Prostate gland (tissue), 2 donors: ENCODE measurements at places on chromosomes 7 and 10. TPM values are rescaled to one million over a fixed set of nuclear protein-coding genes. Genes with fewer than 3 reads are reported as not detected.

Gene KCND2
- total RNA-seq = 3.0 TPM

Gene TDRD1
- total RNA-seq = 16.0 TPM

Gene CYP3A4
- not detected for total RNA-seq

DNA sequence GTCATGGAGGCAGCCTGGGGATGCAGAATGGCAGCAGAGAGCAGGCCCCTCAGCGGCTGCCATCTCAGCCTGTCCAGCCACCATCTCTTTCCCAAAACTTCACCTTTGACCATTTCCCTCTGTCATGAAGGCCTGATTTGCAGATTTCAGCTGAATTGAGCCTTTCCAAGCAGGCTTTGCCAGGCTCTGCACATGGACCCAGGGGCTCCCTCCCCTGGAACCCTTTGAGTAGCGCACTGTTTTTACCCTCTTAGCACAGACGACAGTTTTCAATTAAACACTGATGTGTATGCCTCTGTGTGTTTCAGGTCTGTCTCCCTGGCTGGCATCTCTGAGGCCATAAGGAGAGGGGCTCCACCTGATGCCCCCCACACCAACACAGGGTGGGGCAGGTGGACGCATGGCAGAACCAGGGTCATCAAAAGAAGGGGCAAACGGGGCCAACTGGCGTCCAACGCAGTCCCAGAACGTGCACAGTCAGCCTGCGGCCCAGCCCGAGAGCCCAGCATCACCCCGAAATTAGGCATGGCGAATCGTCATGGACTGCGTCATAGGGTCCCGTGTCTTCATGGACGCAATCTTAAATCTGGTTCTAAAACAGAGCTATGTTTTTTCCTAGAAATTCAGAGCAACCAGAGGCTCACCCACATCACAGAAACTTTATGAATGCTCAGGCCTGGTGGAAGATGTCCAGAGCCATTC is 185.0 kb upstream of the TCERG1L start:
- no peaks in the 10 kb centered on the region for H3K4me1 ChIP-seq
- H3K4me3 ChIP-seq = no peak overlapping the region
- no peaks in the 10 kb centered on the region for H3K36me3 ChIP-seq
- no peak for DNase-seq
- H3K27ac ChIP-seq = no peak overlapping the region

GRCh38 chr7:105703207-105703930 is 122.1 kb upstream of the EFCAB10 start:
- no peak overlapping the region for H3K4me3 ChIP-seq
- no peak for DNase-seq
- H3K27ac ChIP-seq = no peak overlapping the region
- H3K4me1 ChIP-seq = peaks cover 4% of the 10 kb centered on the region

Gene PRKAR2B
- 65.7 TPM for total RNA-seq
